ENCODE measurements at places on chromosomes 2 and 18.

- DNase-seq = peak; percentile 71
Measured at GRCh38 chr2:10935953-10936942, 24.5 kb downstream of the KCNF1 start.

GRCh38 chr2:7206111-7206810 lies 289.0 kb downstream of the RNF144A start:
- no peak for DNase-seq

DNA sequence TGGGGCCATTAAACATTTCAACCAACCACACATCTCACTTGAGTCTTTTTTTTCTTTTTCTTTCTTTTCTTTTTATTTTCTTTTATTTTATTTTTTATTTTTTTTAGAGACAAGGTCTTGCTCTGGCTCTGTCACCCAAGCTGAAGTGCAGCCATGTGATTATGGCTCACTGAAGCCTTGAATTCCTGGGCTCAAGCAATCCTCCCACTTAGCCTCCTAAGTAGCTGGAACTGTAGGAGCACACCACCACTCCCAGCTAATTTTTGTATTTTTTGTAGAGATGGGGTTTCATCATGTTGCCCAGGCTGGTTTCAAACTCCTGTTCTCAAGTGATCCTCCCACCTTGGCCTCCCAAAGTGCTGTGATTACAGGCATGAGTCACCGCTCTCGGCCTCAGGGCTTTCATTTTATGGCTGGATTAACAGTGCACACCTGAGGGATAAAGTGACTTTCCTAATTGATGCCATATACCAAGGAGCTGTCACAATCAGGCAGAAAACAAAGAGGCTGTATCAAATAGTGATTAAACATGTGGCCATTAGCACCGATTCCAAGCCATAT lies 21.5 kb downstream of the KIAA2012 start:
- no peak for DNase-seq

DNA sequence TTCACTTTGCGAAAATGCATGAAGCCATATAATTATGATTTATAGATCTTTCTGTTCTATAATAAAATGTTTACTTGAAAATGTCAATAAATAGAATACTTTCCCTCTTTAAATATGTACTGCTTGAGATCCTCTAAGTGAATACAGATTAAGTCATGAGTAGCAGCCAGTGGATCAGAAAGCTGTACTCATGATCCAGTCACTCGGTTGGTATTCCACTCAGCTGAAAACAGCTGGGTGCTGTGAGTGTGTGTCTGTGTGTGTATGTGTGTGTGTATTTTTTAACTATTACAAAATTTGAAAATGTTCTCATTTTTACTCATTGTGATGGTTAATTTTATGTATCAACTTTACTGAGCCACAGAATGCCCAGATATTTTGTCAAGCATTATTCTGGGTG lies 141.6 kb upstream of the CYP26B1 start:
- DNase-seq = no peak

DNA sequence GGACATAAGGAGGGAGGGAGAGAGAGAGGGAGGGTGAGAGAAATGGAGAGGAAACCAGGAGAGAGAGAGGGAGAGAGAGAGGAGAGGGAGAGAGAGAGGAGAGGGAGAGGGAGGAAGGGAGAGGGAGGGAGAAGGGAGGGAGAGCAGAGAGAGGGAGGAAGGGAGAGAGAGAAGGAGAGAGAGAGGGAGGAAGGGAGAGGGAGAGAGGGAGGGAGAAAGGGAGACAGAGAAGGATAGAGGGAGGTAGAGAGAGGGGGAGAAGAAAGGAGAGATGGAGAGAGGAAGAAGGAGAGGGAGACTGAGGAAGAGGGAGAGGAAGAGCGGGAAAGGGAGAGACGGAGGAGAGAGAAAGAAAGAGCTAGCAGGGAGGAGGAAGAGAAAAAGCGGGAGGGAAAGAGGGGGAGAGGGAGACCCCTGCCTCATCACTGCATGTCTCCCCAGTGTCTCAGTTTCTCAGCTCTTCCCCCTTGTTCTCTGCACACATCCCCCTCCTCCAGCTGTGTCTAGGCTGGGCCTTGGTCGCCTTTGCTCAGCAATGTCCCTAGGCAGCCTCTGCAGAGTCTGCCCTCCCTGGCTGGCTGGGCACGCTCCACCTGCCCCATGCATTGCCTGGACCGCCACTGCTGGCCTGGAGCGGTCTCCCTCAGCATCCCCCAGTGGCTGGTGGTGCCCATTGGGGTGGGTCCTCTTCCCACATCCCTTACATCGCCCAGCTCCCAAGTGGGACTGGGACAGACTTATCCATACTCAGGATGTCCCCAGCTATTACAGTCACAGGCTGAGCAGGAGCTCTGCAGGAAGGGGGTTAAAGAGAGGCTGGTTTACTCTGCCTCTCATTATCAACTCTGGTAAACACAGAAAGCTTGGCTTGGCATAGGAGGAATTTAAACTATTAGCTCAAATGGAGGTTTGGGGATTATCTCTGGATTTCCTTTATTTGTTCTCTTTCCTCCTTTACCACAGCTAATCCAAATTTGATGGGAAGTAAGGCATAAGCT lies 85.7 kb upstream of the APCDD1 start:
- no peak for DNase-seq

DNA sequence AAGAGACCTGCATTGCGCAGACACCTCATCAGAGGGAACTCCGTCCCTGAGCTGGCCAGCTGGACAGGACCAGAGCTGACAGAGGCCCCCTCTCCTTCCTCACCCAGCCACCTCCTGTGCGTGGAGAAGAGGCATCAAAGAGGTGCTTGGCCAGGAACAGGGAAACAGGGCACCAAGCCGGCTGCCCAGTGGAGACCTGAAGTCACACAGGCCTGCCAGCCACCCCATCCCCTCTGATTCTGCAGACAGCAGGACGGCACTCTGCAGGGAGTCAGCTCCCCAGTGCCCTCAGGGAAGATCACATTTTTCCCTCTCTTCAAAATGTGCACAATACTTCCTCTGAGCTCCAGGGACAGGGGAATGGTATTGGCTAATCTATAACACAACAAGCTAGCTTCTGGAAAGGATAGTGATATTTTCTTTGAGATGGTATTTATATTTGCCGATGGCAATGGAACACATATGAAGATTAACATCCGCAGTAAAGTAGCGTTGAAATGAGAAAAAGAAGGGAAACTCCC lies 30.5 kb downstream of the SLC1A4 start:
- DNase-seq = no peak

DNA sequence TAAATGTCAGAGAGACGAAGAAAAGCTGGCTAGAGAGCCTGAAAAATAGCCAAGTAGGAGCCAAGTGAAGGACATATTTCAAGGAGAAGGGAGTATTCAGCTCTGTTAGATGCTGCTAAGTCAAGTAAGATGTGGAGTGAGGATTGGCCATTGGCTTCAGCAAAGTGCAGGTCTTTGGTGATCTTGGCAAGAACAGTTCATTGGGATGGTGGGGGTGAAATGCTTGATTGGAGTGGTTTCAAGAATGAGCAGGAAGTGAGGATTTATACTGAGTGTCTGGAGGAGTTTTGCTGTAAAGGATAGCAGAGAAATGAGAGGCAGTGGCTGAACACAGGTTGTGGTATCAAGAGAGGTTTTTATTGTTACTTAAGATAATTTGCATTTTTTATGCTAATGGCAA lies 139.7 kb downstream of the PRPF40A start:
- DNase-seq = no peak

- no peak for DNase-seq
Measured at GRCh38 chr2:65032019-65032975, 23.9 kb upstream of the CEP68 start.

DNA sequence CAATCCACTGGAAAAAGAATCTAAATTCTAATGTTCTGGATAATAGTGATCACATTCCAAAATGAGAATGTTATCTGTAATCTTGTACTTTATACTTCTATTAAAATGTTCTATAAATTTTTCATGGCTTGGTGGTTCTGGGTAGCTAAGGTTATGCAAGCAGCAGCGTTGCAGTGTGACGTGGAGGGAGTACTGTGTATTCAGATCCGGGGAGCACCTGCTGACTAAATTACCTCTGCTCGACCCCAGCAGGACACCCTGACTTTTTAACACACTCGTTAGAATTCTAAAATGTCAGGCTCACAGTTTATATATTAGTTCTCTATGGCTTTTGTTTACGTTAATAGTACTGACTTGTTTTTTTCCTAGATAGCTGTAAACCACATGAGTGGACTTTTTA lies 13.0 kb downstream of the ATIC start:
- DNase-seq = no peak

DNA sequence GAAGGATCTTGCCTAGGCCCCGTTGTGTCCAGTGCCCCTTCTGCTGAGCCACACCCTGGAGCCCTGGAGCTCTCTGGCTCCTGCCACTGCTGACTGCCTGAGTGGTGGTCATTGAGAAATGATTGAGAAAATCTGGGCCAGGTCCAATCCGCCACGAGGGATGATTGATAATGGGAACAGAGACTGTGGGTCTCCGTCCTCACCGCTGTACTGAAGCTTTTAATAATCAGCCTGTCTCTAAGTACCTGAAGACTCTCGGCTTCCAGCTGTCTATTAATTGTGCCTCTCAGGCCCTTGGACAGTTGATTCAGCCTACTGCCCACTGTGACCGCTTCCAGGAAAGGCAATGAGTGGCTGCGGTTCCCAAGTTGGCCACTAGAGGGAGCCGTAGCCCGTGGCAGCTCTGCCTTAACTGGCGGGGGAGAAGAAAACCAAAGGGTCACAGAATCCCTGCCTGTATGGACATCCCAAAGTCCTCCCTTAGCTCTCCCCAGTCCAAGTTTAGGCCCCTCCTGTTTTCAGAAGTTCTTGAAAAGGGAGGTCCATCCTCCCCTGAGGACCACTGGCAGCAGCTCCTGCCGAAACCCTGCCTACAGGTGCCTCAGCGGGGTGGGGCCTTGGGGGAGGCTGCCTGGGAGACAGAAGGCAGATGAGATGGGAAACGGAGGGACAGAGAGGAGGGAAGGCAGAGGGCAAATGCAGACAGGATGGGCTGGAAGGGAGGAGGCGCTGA lies 213.6 kb downstream of the TNS1 start:
- peak; percentile 83 for DNase-seq

DNA sequence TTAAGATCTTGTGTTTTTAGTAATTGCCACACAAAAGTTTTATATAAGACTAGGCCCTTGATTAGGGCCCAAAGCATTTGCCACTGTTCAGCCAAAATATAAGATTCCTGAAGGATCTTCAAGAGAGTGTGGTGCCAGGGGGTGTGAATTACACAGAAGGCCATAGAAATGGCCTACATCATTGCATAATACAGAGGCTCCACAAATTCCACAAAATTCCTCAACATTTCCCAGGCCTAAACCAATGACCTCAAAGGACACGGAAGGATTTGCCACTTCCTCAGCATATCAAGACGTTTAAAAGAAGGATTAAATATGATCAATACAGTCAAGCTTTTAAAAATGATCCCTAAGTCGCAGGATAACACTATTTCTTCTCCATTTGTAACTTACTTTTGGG lies 24.1 kb downstream of the COL6A3 start:
- DNase-seq = no peak

GRCh38 chr18:53819671-53820070 lies 404.8 kb downstream of the MBD2 start:
- DNase-seq = no peak

DNA sequence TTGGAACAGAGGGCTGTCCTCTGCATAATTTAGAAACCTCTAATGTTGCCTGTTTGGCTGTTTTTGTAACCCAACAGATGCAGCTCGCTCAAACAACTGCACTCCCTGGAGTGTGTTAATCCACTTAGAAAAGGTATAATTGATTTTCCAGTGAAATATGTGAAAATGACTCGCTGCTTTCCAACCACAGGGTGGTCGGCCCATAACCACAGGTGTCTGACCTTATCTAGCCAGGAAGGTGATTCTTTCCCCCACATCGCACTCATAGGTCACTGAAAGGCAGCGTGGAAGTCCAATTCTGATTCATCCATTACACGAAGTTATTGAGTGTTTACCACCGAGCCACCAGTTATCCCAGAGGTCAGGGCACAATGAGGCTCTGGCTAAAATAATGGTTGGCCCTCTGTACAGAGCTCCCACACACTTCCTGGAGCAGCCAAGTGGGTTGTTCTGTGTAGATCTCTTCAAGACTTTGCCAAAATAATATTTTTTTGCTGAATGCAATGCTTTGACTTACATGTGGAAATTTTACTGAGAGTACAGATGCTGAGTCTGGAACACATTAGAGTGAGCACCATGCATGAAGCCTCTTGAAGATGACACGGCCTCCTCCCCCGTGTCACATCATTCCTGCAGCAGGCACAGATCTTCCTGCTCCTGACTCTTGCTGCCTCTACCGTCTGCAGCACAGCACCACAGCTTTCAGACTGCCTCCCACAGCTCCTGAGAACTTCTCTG lies 396.2 kb downstream of the ZNF516 start:
- no peak for DNase-seq

DNA sequence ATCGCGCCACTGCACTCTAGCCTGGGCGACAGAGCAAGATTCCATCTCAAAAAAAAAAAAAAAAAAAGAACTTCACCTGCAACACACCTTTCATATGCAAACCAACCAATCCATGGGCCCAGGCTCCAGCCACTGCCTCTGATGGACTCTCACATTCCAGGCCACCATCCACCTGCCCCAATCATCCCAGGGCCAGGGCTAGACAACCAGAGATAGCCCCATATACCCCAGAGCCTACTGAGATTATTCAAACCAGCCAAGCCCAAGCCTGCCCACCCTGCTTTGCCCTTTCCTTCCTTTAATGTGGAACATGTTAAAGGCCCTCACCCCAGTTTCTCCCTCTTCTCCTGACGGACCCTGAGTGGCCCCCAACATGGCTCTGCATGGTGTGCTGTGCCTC lies 57.0 kb downstream of the MRPL35 start:
- DNase-seq = no peak

DNA sequence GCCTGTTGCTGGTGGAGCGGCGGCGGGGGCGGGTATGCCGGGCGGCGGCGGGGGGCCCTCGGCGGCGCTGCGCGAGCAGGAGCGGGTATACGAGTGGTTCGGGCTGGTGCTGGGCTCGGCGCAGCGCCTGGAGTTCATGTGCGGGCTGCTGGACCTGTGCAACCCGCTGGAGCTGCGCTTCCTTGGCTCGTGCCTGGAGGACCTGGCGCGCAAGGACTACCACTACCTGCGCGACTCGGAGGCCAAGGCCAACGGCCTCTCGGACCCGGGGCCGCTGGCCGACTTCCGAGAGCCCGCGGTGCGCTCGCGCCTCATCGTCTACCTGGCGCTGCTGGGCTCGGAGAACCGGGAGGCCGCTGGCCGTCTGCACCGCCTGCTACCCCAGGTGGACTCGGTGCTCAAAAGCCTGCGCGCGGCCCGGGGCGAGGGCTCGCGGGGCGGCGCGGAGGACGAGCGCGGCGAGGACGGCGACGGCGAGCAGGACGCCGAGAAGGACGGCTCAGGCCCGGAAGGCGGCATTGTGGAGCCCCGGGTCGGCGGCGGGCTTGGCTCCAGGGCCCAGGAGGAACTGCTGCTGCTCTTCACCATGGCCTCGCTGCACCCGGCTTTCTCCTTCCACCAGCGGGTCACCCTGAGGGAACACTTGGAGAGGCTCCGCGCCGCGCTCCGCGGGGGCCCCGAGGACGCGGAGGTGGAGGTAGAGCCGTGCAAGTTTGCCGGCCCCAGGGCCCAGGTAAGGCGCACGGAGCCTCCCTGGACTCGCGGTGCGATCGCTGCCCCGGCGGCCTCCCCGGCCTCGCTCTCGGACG lies 1.0 kb downstream of the ZCCHC2 start:
- DNase-seq = peak; percentile 33
